Left renal cortex interstitium (tissue), 4 donors: ENCODE measurements at places on chromosomes 2 and 18.

GRCh38 chr2:128446874-128447537, 128.3 kb upstream of the HS6ST1 start:
- DNase-seq = no peak

- DNase-seq = no peak
These were observed 1666.1 kb upstream of the DDX18 start for GRCh38 chr2:116148361-116148760.

GRCh38 chr2:56034258-56034657, 110.7 kb upstream of the EFEMP1 start:
- DNase-seq = no peak

GRCh38 chr2:173436088-173436487, 81.4 kb downstream of the CDCA7 start:
- no peak for DNase-seq

GRCh38 chr2:206515580-206515979, 72.2 kb downstream of the ADAM23 start:
- no peak for DNase-seq

GRCh38 chr18:45976974-45977373, 9.8 kb upstream of the EPG5 start:
- DNase-seq = no peak

- DNase-seq = no peak
These were observed 73.7 kb downstream of the SATB2 start for GRCh38 chr2:199384043-199384442.

DNA sequence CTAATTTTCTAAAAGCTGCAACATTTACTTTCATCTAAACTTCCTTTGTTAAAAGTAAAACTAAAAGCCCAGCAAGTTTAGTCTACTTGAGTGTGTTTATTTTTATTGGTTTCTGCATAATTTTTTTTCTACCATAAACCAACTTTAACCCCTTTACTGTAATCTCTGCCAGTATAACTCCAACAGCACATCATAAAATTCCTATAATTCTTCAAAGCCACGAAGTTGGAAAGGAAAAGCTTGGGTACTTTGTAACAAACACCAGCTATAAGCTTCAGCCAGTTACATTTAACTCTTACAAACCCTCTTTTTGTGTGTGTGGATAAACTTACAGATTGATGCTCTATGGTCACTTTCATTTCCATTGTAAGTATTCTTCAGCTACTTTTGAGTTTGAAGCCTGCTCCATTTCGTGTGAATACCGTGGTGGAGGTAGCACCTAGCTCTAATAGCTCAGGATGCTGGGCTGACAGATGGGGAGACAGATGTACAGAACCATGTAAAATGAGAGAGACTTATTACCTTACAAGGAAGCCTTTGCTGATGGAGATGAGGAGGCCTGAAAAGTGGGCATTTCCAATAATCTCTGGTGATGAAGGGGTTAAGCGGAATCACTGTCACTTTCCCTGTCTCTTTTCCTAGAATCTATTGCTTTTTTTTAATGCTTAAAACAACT, 42.5 kb downstream of the ZEB2 start:
- DNase-seq = no peak

DNA sequence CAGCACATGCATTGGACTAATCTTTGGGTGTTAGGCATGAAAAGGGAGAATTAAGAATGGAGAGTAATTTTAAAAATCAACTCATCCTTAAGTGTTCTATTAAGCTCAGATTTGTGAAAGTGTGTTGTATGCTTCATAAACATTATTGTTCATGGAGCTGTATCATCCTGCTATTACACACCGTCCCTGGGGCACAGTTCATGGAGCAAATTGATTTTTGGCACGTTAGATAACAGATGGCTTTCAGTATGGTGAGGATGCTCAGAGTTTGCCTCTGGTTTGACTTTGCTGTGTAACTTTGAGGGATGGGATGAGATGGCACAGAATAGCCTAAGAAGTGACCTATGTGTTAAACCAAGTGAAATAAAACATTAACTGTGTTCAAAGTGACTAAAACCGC, 97.1 kb downstream of the MGAT5 start:
- no peak for DNase-seq

DNA sequence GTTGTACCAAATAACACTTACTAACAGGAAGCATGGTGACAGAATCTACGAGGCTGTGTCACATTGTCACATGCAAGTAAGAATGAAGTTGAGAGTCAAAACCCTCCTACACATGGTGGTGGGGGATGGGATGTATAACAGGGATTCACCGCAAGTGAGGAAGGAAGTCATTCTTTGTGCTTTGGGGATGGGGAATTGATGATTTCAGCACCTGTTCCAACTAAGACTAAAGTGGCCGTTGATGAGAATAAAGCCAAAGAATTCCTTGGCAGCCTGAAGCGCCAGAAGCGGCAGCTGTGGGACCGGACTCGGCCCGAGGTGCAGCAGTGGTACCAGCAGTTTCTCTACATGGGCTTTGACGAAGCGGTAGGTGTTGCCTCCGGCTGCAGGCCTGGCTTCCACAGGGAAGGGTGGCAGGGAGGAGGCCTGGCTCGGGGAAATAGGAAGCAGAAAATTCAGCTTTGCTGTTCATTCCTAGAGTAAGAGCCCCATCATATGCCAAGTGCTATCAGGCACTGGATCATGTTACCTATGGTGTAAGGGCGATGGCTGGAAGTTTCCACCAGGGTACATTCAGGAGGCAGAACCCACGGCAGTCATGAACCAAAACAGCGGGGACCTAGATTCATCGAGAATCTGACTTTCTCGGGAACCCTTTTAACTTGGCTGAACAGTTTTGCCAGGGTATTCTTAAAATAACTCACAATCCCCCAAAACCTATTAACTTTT, 120.3 kb downstream of the UXS1 start:
- DNase-seq = no peak

GRCh38 chr2:74048843-74049519, 64.3 kb downstream of the TET3 start:
- DNase-seq = no peak

DNA sequence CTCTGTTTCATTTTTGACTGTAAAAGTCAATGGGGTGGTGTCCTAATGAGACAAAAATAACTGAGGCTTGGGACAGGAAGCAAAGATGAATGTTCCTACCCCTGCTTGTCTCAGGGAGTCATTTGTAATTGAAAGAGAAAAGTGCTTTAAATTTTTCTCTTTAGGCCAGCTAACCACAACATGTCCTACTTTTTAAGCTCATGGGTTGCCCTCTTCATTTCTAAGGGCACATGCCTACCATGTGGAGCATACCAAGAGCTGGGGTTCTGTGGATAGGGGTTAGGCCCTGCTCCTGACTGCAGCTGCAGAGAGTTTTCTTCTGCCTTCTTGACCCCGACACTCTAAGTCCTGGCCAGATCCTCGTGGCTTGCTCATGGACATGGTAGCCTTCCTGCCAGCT, 96.8 kb upstream of the ARL4C start:
- DNase-seq = no peak

- DNase-seq = no peak
These were observed 1189.1 kb upstream of the NXPH2 start for GRCh38 chr2:139969323-139969722.

DNA sequence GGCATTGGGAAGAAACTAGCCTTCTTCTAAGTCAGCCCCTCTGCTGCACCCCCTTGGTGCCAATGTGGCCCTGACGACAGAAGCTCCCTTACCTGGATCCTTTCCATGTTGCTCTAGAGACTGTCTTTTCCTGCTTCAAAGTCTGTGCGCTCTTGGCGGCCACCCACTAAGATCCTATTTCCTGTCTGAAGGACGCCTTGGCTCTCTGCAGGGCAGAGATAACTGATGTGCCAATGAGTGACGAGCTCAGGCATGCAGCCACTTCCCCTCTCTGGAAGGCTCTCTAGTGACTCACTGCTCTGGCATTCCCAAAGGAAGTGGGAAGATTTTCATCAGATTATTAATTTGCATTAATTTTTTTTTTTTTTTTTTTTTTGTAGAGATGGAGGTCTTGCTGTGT, 273.5 kb downstream of the CDH20 start:
- no peak for DNase-seq

DNA sequence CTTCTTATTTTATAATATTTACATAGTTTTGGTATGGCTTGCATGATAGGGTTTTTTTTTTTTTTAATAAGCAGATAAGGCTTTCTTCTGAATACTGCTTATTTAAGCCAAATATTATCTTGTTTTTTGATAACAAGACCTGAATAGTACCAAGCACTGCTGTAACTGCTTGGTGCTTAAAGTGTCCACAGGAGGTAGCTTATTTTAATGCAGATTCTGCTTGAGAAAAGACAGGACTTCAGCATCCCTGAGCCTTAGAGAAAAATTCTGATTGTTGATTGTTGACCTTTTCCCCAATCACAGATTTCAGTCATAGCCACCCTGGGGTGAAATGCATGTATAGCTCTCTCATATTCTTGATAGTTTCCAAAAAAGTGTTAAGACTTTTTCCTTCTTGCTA, 336.4 kb downstream of the CTNNA2 start:
- DNase-seq = no peak

DNA sequence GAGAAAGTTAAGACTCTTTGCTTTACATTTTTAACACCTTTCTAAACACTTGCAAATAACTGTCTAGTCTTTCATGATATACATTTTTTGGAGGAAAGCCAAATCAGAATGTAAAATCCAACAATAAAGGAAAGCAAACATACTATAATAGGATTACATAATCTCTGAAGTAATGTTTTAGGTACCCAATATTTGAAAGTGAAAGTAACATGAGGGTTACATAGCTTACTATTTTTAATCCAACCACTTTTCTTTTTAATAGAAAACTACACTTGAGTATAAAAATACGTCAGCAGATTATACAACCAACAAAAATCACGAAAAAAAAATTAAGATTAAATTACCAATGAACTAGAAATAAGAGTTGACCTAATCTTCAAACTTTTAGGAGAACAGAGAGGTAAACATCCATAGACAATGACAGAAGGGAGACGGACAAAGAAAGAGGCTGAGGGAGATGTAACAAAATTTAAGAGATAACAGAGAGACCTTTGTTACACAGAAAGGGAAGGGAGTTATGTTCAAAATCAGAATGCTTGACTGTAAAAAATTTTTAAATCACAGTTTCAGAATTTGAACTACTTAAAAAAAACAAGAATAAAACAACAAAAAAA, 150.0 kb downstream of the IKZF2 start:
- no peak for DNase-seq

DNA sequence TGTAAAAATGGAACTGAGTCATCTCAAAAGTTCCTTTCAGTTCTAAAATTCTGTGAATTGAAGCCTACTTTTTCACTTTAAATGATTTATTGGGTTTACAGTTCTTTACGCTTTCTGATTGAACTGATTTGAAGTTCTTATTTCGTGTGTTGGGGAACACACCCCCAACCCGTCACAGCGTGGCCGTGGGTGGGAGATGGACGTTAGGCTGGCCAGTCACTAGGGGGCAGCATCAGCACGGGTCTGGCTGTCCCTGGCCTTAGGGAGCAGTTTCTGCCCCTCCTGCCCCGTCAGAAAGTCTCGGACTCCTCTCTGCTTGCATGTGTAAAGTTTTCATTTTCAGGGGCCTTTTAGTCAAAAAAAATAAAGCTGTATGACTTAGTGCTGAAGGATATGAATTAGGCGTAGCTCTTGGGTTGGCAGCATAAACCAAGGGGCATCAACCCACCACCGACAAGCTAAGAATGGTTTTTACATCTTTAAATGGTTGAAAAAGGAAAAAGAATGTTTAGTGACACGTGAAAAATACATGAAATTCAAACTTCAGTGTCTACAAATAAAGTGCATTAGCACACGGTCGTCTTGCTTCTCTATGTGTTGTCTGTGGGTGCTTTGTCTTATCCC, 63.4 kb downstream of the ZCCHC2 start:
- DNase-seq = peak; percentile 52

DNA sequence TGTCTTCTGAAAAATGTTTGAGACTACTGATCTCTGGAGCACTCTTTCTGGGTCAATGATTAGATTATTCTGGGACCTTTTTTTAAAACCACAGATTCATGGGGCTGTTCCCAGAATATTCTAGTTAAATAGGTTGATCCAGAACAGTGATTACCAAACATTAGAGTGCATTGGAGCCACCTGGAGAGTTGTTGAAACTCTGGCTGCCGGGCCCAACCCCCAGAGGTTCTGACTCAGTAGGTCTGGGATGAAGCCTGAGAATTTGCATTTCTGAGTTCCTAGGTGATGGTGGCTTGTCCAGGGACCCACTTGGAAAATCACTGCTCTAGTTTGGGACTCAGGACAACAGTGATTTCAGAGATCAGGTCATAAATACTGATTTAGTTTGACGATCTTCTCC, 197.3 kb downstream of the PTPRM start:
- DNase-seq = no peak

DNA sequence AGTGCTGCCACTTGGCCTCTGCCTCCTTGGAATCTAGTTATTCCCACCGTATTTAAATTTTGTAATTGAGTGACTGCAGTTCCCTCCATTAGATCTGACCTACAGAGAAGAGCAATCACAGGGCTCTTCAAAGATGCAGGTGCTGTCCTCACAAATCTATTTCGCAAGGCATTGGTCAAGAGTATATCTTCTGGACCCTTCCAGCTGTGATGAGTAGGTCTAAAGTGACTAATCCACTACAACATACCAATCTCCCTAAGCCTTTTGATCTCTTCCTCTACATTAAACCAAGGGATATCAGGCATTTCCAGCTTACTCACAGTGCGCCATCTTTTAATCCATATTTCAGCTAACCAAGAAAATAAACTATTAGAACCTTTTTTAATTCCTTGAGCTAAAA, 65.1 kb upstream of the COL3A1 start:
- no peak for DNase-seq

DNA sequence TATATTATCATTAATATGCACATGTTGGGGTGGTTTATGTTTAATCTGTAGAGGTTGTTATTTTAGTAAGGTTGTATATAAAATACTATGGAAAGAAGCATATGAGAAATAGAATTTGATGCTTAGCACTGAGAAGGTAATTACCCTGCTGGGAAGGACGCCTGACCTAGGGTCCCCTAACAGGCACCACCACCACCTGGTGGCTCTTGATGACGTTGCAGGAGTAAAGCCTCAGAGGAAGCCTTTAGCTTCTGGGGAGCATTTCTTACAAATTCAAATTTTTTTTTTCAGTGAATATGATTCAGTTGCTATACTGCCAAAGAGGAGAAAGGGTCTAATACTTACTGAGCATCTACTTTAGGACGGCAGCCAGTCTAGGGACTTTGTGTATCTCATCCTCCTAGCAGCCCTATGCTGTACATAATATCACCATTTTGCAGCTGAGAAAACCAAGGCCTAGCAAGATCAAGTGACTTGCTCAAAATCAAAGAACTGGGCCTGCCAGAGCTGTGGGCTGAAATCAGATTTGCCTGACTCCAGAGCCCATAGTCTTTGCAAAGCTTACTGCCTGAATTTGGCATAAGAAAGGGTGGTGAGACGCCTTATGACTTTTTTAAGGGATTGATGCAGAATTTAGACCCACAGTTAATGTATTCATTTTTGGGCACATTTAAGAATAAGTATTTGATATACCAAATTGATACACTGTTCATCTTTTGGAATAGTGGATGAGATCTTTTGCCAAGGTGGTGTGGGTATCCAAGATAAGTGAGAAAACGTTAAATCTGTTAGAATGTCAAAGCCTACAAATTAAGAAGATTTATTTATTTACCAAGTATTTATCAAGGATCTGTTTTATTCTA, 78.8 kb upstream of the GAREM1 start:
- peak; percentile 36 for DNase-seq
